ENCODE measurements at places on chromosomes 5 and 9.

DNA sequence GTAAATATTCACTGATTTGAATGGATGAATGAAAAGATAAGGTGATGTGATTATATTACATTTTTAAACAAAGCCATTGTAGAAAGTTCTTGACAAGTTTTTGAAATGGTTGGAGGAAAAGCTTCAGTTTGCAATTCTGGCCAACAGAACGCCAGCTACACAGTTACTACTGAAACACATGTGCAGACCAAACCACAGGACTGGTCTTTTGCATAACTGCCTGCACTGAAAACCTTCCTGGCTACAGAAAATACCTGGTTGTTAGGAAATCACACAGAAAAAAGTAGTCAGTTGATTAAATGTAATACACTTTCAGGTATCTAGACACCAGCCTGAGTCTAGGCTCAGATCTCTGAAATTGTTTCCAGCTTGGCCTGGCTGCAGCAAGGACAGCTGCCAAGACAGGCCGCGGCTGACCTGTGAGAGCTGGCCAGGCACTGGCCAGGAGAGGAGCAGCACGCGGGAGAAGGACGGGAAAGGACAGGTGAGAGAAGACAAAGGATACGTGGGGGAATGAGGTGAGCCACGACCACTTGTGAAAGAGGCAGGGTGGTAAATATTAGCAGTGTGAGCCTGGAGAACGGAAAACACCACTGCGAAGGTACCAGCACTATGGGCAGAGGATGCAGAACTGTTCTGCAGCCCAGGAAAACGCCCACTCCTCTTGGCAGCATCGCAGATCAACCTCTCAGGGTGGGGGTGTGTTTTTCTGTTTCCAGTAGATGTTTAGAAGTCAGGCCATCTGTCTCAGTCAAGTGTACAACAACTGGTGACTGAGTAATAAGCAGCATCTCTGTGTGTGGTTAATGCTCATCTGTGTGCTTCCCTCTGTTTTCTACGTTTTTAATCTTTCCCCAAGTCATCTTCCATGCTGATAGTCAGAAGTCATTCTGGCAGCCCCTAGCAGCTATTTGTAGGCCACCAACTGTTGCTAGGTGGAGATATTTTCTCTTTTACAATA, 137.4 kb downstream of the SCAMP1 start:
- DNase-seq, result no peak

DNA sequence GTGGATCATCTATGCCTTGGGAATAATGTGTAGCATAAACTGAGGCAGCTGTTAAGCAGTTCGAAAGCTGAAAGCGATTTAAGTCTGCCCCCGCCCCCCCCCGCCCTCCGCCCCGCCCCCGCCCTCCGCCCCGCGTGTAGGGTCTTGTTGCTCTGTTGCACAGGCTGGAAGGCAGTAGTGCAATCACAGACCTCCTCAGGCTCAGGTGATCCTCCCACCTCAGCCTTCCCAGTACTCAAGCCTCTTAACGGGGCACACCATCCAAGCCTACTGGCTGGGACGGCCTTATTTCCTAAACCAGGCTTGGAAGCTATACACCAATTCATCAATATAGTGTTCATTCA, 945 bp downstream of the ANKDD1B start:
- DNase-seq, result no peak

DNA sequence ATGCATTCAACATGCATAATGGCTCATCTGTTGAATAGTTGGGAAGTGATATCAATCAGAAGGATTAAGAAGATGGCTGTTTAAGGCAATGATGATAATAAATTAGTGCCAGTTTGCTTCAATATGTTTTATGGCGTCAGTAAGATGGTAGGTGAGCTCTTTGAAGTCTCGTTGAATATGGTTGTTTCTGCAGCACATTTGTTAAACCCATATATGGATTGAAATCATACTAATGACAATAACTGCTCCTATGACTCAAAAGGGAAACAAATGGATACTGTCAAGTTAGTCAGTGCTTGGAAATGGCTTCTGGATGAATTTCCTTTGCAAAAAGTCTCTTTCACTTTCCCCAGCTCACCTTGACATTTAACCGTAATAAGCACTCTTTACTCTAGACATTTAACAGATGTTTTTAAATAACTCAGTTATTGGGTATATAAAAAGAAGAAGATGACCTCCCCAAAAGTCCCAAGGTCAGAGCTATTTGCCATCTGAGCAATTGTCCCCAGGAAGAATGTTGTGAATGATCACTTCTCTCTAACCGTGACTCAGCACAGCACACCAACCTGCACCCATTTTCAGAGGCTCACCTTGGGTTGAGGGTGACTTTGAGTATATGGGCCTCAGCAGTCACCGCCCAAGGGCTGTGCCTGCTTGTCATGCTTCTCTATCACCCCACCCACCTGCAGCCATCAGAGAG, 133.4 kb downstream of the GRIA1 start:
- no peak for DNase-seq

GRCh38 chr9:92746567-92747458, 17.8 kb downstream of the BICD2 start:
- DNase-seq, result no peak

- peak; percentile 75 for DNase-seq
Measured at GRCh38 chr5:145237843-145238242, 597.3 kb downstream of the PRELID2 start.

DNA sequence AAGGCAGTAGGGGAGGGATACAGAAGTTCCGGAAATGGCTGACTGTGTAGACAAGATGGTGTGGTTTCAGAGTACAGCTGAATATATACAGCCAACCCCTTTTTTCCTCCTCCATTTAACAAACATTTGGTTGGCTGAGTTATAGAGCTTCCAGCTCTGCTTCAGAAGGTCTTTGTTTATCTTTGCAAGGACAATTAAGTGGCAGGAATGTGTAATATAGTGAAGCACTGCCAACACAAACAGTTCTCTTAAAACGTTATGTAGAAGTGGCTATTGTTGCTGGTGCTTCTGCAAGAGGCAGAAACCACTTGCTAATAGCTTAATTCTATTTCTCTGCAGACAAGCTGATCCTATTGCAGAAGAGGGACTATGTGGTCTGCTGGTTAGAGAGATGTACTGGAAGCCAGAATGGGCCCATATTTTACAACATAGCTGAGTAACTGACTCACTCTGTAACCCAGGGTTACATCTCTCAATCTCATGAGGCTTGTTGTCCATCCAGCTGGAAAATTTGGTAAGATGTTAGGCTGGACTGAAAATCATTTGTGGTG, 62.7 kb upstream of the OSMR start:
- no peak for DNase-seq

GRCh38 chr5:57166276-57166675, 7.6 kb upstream of the GPBP1 start:
- no peak for DNase-seq

- no peak for DNase-seq
Measured at GRCh38 chr9:80025796-80026520, 454.2 kb downstream of the TLE4 start.

DNA sequence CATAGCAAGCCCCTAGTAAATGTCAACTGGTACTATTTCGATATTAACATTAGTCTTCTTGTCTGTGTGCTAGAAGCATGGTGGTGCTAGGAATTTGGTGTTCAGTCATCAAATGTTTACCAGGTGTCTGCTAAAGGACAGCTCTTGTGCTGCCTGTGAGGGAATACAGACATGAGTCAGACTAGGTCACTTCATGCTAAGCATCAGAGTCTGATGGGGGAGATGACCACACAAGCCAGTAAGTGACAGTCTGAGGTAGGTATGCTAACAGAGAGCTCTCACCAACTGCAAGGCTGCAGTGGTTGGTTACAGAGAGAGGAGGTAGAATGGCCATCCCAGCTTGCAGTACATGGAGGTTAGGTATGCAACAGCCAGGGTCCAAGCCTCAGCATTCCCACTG, 320.9 kb downstream of the CDK5RAP2 start:
- no peak for DNase-seq

DNA sequence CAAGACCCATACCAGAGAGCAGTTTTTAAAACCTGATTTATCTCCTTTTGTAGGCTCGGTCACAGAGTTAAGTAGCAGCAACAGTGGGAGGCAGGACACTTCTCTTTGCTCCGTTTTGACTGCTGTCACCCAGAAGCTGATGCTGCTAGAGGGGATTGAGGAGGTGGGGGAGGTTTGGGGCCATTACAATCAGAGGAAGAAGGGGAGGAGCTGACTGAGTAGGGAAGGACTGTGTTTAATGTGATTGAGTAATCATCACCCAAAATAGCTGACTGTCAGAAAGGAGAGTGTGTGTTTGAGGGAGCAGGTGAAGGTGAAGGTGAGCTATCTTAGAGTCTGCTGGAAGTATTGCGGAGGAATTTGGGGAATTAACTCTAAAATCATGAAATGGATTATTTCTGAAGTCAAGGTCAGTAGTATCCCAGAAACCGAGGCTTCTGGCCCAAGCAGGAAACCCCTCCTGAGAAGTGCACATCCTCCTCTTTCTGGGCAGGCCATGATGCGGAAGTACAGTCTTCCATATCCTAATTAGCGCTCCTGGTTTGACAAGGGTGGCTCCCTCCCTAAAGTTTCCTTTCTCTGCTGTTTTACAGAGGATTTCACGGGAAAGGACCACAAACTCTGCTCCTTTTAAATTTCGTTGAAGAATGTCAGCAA, 214.9 kb downstream of the PLK2 start:
- no peak for DNase-seq

DNA sequence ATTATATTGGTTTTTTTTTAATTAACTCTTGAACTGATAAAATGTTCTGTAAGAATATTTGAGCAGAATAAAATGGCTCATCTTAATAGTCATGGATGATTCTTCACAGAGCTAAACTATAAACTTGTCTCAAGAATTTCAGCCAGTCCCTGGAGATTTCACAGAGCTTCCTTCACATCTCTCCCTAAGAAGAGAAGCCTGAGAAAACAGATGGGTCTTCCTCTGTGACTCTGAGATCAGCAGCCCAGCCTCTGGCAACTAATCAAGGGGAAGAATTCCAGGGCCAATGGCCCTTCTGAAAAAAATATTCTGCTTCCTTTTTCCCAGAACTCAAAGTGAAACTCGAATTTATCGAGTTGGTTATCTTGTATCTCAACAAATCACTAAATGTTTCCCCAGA, 122.2 kb upstream of the ITGA1 start:
- no peak for DNase-seq

GRCh38 chr9:120741191-120741590, 26.9 kb upstream of the MEGF9 start:
- DNase-seq, result no peak

Data from iPS DF 19.7 (cell line).